Bladder microvascular endothelial cell (primary cell): ENCODE measurements at places on chromosomes 1 and 21. TPM values are rescaled to one million over a fixed set of nuclear protein-coding genes. Genes with fewer than 3 reads are reported as not detected.

TMEM201 gene
- 2.8 and 8.9 TPM in 2 replicates for total RNA-seq

TNFRSF9 gene
- 0.16 and 3.5 TPM in 2 replicates for total RNA-seq

NPPA gene
- not detected in 2 replicates for total RNA-seq

PPIAL4G gene
- total RNA-seq = not detected in 2 replicates

TNNT2 gene
- total RNA-seq = not detected in 2 replicates

ADCY10 gene
- under 0.01 TPM in 2 replicates for total RNA-seq
